Sigmoid colon (tissue), 7 donors: ENCODE measurements at places on chromosomes 6 and 20.

- DNase-seq, result no peak
These were observed 529.9 kb downstream of the MMUT start for GRCh38 chr6:48933136-48933535.

- DNase-seq, result no peak
These were observed 392.1 kb upstream of the HSF2 start for GRCh38 chr6:122007339-122007738.

DNA sequence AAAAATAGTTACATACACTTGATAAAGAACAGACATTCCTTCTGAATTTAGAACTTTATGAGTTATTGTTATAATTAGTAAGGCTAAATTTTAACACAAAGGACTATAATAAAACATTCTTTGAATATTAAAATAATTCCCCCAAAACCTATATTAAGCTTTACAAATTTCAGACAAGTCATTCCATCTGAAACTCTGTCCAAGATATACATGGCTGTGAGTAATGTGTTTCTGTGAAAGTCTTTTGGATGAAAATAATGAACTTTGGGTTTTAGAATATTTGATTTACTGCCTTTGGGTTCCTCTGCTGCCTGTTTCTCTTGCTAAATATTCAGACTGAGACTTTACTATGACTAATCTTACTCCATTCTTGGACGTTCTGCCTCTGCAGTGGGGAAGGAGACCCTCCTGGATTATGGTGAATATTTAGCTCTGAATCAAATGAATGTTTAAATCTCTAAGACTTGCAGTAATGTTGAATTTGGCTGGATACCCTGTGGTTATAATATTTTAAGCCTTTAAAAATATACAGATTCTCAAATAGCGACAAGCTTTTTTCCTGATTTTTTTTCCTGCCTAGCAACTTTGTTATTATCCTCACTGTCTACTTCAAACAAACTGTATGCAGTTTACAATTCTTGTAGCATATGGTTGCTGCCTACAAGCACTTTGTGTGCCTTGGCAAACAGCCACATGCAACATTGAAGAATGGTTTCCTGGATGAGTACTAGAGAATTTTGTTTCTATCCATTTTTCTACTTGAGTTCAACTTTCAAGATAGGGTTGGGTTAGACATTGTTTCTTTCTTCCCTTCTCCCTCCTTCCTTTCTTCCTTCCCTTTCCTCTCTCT, 51.4 kb downstream of the TXLNB start:
- no peak for DNase-seq

- DNase-seq, result peak; percentile 69
These were observed 32.3 kb upstream of the SCUBE3 start for GRCh38 chr6:35181308-35181932.

- DNase-seq, result no peak
These were observed 93.7 kb downstream of the SH3BGRL2 start for GRCh38 chr6:79724816-79725215.

- no peak for DNase-seq
These were observed 52.7 kb downstream of the CPXM1 start for GRCh38 chr20:2747676-2748235.

GRCh38 chr20:31560094-31560745, 44.9 kb upstream of the ID1 start:
- peak; percentile 81 for DNase-seq

- DNase-seq, result no peak
These were observed 414.9 kb downstream of the KIF16B start for GRCh38 chr20:16158090-16158975.

DNA sequence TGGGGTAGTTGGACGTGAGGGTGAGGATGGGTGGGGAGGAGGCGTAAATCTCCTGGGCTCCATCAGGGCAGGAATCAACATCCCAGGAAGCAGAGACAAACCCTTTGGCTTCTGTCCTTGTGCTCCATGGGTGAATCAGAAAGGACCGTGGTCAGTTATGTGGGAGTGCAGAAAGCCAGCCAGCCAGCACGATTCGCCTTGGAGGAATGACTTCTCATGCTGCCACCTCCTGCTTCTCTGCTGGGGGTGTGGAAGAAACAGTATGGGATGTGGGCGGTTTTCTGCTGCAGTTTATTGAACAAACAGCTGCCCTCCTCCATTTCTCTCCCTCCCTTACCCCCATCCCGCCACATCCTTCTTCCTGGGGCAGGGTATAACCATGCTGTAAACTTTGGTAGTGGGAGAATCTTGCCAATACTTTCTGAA, 214.5 kb downstream of the SOX4 start:
- no peak for DNase-seq
